ENCODE measurements at places on chromosomes 12 and 14. TPM values are rescaled to one million over a fixed set of nuclear protein-coding genes. Genes with fewer than 3 reads are reported as not detected.

The OAS3 gene
- total RNA-seq = 22.2 TPM

The PGAM5 gene
- total RNA-seq = 73.2 TPM

The KRT6C gene
- total RNA-seq = not detected

The GARIN6 gene
- total RNA-seq = not detected

The CLMN gene
- 0.31 TPM for total RNA-seq

The WNT1 gene
- total RNA-seq = not detected

The SLC2A13 gene
- total RNA-seq = 9.3 TPM

The TBX5 gene
- total RNA-seq = not detected

The GPR68 gene
- total RNA-seq = 14.0 TPM

The MEG3 gene
- total RNA-seq = not detected

The CPM gene
- total RNA-seq = 5.8 TPM

The LAG3 gene
- 268 TPM for total RNA-seq

The NPFF gene
- not detected for total RNA-seq

The RTL1 gene
- not detected for total RNA-seq

The CPNE6 gene
- total RNA-seq = not detected

The SLC25A29 gene
- 23.6 TPM for total RNA-seq

The KLRF1 gene
- total RNA-seq = not detected

The ZCCHC8 gene
- total RNA-seq = 28.0 TPM

The A2M gene
- total RNA-seq = not detected

The PTPRB gene
- not detected for total RNA-seq

The C12orf54 gene
- not detected for total RNA-seq

The LRIG3 gene
- not detected for total RNA-seq

The ZFHX2 gene
- 1.0 TPM for total RNA-seq

The CLEC4C gene
- not detected for total RNA-seq

The INF2 gene
- total RNA-seq = 65.0 TPM

The IAPP gene
- total RNA-seq = not detected

The NELL2 gene
- 106 TPM for total RNA-seq

The ARMH4 gene
- not detected for total RNA-seq

The ADGRD1 gene
- total RNA-seq = 0.65 TPM

The AVPR1A gene
- total RNA-seq = not detected

The KRT74 gene
- not detected for total RNA-seq

The CCDC38 gene
- 0.18 TPM for total RNA-seq

The CDK2 gene
- total RNA-seq = 86.7 TPM

The CAPZA3 gene
- total RNA-seq = not detected

The ASPG gene
- total RNA-seq = not detected

The MYH6 gene
- total RNA-seq = not detected

The CACNA2D4 gene
- 4.3 TPM for total RNA-seq

The HOXC4 gene
- total RNA-seq = 0.89 TPM

The IL22 gene
- total RNA-seq = not detected

The MSI1 gene
- 0.90 TPM for total RNA-seq

The SERPINA9 gene
- not detected for total RNA-seq

The AQP2 gene
- not detected for total RNA-seq

The TCHP gene
- total RNA-seq = 21.0 TPM

The GZMB gene
- 1,779 TPM for total RNA-seq

The ADAM21 gene
- total RNA-seq = 0.29 TPM

The USP5 gene
- total RNA-seq = 112 TPM

The TMTC2 gene
- total RNA-seq = 2.5 TPM

The SLC5A8 gene
- not detected for total RNA-seq

The SLC35F4 gene
- not detected for total RNA-seq

Measured in activated CD8-positive, alpha-beta T cell treated with anti-CD3 and anti-CD28 coated beads for 36 hours (primary cell).